Activated T-helper 2 cell treated with anti-CD3 and anti-CD28 coated beads, Interferon-gamma antibody, Interleukin-2, Interleukin-4, amounts not matched to agents 10 μg/mL and 5 μg/mL and 100 μg/mL, durations not matched to agents 14 hours and 24 hours and 36 hours (primary cell): ENCODE measurements at places on chromosomes 4 and X. TPM values are rescaled to one million over a fixed set of nuclear protein-coding genes. Genes with fewer than 3 reads are reported as not detected.

GRCh38 chrX:82732861-82733260 is 775.2 kb upstream of the POU3F4 start:
- H3K4me1 ChIP-seq = no peaks in the 10 kb centered on the region
- no peaks in the 10 kb centered on the region for H3K36me3 ChIP-seq
- no peak overlapping the region for H3K27ac ChIP-seq
- H3K4me3 ChIP-seq = no peak overlapping the region
- DNase-seq = no peak

- peak overlapping the region; percentile 93 for H3K27ac ChIP-seq
- no peaks in the 10 kb centered on the region for H3K27me3 ChIP-seq
- peak; percentile 74 for DNase-seq
These were observed 172.0 kb downstream of the PTTG2 start for GRCh38 chr4:38132107-38132673.

GRCh38 chrX:152450076-152450475 is 1.0 kb downstream of the GABRA3 start:
- H3K36me3 ChIP-seq = no peaks in the 10 kb centered on the region
- H3K27me3 ChIP-seq = no peaks in the 10 kb centered on the region
- H3K4me1 ChIP-seq = no peaks in the 10 kb centered on the region
- DNase-seq = no peak
- no peak overlapping the region for H3K27ac ChIP-seq

DNA sequence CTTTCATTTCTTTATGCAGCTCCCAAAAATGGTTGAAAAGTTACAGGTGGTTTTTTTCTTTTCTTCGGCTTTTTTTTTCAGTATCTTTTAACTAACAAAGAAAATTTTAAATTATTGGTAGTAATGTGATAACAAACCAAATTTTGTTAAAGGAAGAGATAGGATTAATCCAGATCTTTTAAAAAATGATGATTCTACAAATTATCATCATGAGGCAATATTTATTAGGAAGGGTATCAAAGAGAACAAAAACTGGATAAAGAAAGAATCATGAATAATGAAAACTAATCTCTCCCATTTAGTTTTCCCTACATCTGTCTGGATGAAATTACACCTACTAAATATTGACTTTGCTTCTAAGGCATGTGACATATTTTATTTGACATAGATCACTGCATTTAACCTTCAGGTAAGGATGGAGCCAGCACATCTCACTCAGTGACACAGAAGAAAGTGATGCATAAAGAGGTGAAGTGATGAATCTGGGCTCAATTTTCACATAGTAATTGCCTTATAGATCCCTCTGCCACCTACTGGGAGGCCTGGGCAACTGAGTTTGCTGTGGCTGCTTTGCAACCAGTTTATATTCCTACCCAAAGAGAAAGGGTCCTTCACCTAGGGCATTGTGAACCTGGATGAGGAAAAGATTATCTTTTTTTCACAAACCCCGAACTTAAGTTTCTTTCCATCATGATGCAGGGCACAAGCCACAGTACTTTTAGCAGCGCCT is 155.6 kb downstream of the HNRNPD start:
- no peak overlapping the region for H3K4me3 ChIP-seq
- H3K27ac ChIP-seq = no peak overlapping the region
- peaks cover 7% of the 10 kb centered on the region for H3K4me1 ChIP-seq
- no peak for DNase-seq
- no peaks in the 10 kb centered on the region for H3K36me3 ChIP-seq
- peaks cover 19% of the 10 kb centered on the region for H3K27me3 ChIP-seq

GRCh38 chr4:10077483-10078335 is 38.9 kb downstream of the WDR1 start:
- no peak overlapping the region for H3K4me3 ChIP-seq
- no peaks in the 10 kb centered on the region for H3K27me3 ChIP-seq
- peaks cover 87% of the 10 kb centered on the region for H3K36me3 ChIP-seq
- no peak overlapping the region for H3K27ac ChIP-seq
- H3K4me1 ChIP-seq = peaks cover 2% of the 10 kb centered on the region
- DNase-seq = no peak

GRCh38 chr4:157550028-157550427 is 329.5 kb downstream of the GRIA2 start:
- H3K36me3 ChIP-seq = no peaks in the 10 kb centered on the region
- H3K27me3 ChIP-seq = no peaks in the 10 kb centered on the region
- no peak overlapping the region for H3K27ac ChIP-seq
- no peaks in the 10 kb centered on the region for H3K4me1 ChIP-seq
- H3K4me3 ChIP-seq = no peak overlapping the region

GRCh38 chr4:184021389-184021788 is 116.3 kb downstream of the STOX2 start:
- no peak overlapping the region for H3K27ac ChIP-seq
- no peak for DNase-seq
- H3K4me3 ChIP-seq = no peak overlapping the region
- H3K4me1 ChIP-seq = no peaks in the 10 kb centered on the region

DNA sequence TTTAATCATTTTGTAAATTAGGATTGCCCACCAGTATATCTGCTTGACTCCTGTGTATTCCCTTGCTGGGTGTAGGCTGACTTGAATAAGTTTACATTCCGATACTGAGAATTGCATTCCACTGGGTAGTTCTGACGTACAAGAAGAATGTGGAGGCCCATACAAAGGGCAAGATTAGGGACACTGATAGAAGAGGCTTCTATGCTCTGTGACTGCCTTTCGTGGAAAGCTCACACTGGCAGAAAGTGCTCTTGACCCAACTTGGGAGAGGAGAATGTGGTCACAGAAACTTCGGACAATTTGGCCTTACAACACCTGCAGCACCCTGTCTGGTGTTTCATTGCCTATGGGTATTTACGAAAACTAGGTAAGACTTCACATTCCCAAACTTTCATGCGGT is 126.3 kb downstream of the RAPGEF2 start:
- H3K27ac ChIP-seq = no peak overlapping the region
- H3K36me3 ChIP-seq = no peaks in the 10 kb centered on the region
- peaks cover 2% of the 10 kb centered on the region for H3K27me3 ChIP-seq
- no peak overlapping the region for H3K4me3 ChIP-seq

GRCh38 chr4:124157396-124158083 is 555.0 kb downstream of the ANKRD50 start:
- no peak overlapping the region for H3K27ac ChIP-seq
- DNase-seq = no peak
- no peaks in the 10 kb centered on the region for H3K4me1 ChIP-seq
- H3K4me3 ChIP-seq = no peak overlapping the region
- H3K27me3 ChIP-seq = no peaks in the 10 kb centered on the region

DNA sequence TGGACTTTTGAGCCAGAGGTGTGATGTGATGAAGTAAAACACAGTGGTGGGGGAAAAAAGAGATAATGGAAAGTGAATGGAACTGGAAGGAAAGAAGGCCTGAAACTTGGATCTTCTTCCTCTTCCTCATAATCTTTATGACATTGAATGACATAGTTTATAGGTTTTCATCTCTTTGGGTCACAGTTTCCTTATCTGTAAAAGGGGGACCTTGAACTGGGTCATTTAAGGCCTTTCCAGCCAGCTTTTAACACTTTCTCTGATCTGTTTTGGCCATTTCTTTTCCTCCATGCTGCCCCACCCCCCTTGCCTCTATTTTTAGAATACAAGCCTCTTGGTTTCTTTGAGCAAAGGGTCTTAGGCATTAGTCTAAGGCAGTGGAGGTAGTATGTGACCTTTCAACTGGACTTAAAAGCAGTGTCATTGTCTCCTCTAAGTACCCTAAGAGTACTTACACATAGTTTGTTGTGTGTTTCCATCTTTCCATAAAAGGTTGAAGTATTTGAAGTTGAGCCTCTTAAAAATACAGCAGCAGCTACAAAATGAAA is 7.8 kb downstream of the CPEB2 start:
- H3K27ac ChIP-seq = no peak overlapping the region
- no peak for DNase-seq

- peak overlapping the region; percentile 100 for H3K27ac ChIP-seq
- H3K27me3 ChIP-seq = no peaks in the 10 kb centered on the region
- H3K36me3 ChIP-seq = peaks cover 32% of the 10 kb centered on the region
- H3K4me1 ChIP-seq = peaks cover 9% of the 10 kb centered on the region
- H3K4me3 ChIP-seq = peak overlapping the region; percentile 100
- DNase-seq = no peak
These were observed 893 bp downstream of the RLIM start for GRCh38 chrX:74613370-74614092.

GRCh38 chr4:99252746-99253145 is 33.7 kb upstream of the ADH6 start:
- DNase-seq = no peak
- H3K27ac ChIP-seq = no peak overlapping the region
- H3K4me1 ChIP-seq = no peaks in the 10 kb centered on the region
- H3K36me3 ChIP-seq = no peaks in the 10 kb centered on the region

GRCh38 chr4:153706519-153706918 is 22.4 kb downstream of the TLR2 start:
- H3K36me3 ChIP-seq = no peaks in the 10 kb centered on the region
- peak overlapping the region; percentile 29 for H3K27ac ChIP-seq
- peaks cover 6% of the 10 kb centered on the region for H3K27me3 ChIP-seq

GRCh38 chr4:48588230-48589097 is 98.4 kb downstream of the ZAR1 start:
- DNase-seq = no peak
- H3K36me3 ChIP-seq = peaks cover 59% of the 10 kb centered on the region
- H3K4me3 ChIP-seq = no peak overlapping the region
- H3K4me1 ChIP-seq = peaks cover 12% of the 10 kb centered on the region

The SLC10A4 gene
- not detected in 2 replicates for total RNA-seq

The HS6ST2 gene
- 0.25 and 0.30 TPM in 2 replicates for total RNA-seq

The MAMLD1 gene
- 12.9 and 18.4 TPM in 2 replicates for total RNA-seq

The TTC29 gene
- total RNA-seq = not detected in 2 replicates

The FGF13 gene
- total RNA-seq = not detected in 2 replicates

The TLR7 gene
- total RNA-seq = 0.11 TPM in 1 of 2 replicates, not detected in the other

The GPR173 gene
- total RNA-seq = not detected in 2 replicates

The ARHGEF6 gene
- 77.2 and 77.9 TPM in 2 replicates for total RNA-seq

The PPP4R3C gene
- not detected in 2 replicates for total RNA-seq

The LSM6 gene
- 67.2 and 74.1 TPM in 2 replicates for total RNA-seq

The MAGEB1 gene
- not detected in 2 replicates for total RNA-seq

The CLCN4 gene
- 0.14 and 0.16 TPM in 2 replicates for total RNA-seq

The SOX3 gene
- not detected in 2 replicates for total RNA-seq

The GPC3 gene
- total RNA-seq = 0.25 and 0.37 TPM in 2 replicates
